ENCODE measurements at places on chromosomes 2 and 18.

GRCh38 chr18:63040788-63041410 is 278.7 kb downstream of the BCL2 start:
- DNase-seq = no peak

DNA sequence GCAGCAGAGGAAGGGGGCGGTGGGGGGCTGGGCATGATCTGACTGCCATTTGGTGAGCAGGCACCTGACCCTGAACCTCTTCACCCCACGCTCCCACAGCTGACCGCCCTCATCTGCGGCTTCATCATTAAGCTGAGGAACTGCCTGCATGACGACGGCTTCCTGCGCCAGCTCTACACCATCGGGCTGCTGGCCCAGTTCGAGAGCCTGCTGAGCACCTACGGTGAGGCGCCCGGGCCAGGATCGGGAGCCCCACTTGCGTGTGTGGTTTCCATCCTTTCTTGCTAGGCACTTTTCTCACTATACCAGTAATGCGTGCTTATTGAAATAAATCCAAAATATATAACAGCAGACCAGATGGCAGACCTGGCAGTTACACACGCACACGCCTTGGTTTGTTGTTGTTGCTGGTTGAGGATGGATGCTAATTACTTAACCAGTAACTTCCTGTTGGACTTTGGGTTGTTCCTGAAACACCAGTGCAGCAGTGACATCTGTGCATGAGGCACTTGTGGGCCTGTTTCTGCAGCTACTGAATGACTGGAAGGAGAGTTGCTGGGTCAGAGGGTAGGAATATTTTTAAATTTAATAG is 43.7 kb downstream of the COA5 start:
- no peak for DNase-seq

DNA sequence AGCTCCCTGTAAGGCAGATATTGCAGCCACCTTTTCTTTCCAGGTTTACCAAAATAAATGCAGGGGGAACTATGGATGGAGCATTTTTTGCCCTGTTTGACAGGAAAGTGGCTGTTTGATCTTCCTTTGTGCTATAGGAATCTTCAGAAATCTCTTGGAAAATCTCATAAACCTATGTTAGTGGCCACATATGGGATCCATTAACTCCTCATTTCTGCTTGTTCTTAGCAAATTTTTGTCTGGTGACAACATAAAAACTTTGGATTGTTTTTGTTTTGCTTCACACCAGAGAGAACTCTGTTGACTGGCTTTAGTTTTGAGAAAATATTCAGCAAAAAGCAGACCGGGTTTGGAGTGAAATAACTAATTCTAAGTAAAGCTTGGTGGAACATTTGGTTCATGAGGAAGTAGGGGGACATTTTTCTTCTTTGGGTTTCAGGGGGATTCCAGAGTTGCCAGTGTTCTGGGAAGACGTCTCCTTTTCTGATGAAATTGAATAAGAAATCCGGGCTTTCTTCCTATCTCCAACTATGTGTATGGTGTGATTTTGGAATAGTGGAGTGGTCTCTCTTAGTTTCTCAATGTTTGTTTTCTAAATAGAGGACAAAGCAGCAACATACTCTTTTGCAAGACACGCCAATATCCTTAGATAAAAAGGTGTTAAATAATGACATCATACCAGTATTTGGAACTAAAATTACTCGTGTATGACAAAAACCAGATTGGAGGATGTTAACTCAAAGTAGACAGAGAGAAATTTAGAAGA is 174.4 kb downstream of the ICOS start:
- DNase-seq = no peak

DNA sequence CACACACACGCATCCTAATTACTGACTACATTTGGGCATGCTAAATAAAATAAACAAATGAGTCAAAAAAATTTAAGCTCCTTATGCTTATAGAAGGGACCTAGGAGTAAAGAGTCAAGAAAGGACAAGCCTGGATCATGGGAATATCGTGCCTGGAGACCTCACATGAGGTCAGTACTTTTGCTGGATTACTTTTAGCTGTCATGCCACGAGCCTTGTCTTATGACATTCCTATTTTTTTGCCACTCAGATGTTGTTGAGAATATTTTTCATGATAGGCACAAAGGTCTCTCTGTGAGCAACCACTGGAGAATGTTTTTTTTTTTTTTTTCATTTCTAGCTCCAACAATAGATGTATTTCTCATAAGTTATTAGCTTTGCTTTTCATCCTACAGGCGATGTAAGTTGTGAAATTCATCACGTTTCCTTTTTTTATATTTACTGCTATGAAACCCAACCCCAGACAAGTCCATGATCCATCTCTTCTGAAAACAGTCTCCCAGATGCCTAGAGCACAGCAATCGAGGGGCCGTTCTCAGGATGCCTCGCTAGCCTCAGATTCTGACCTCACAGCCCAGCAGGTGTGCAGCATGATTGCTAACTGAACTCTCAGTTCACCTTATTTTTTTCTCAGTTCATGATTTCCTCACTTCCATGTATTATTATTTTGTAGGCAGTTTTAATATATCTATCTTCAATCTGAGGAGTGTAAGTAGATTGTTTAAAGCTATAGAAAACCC is 464.5 kb downstream of the IRS1 start:
- peak; percentile 63 for DNase-seq

DNA sequence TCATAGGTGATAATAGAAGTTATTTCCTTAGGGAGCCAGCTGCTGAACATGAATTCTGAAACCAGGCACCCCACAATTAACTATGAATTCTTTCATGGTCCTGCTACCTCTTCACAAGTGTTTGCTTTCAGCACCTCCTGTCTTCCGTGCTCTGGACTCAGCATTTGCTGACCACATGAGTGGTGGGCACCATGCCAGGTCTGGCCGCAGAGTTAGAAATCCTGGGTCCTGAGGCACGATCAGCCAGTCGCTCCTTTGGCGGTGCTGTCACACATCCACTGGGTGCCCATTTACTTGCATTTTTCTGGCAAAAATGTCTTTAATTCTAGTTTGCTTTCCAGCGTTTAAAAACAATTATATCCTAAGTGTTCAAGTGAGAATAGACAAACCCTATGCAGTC is 196.4 kb upstream of the PXDN start:
- no peak for DNase-seq

- no peak for DNase-seq
These were observed 565.2 kb upstream of the ID2 start for GRCh38 chr2:8116661-8117060.

GRCh38 chr2:98884658-98885057 is 51.4 kb downstream of the CRACDL start:
- DNase-seq = no peak

DNA sequence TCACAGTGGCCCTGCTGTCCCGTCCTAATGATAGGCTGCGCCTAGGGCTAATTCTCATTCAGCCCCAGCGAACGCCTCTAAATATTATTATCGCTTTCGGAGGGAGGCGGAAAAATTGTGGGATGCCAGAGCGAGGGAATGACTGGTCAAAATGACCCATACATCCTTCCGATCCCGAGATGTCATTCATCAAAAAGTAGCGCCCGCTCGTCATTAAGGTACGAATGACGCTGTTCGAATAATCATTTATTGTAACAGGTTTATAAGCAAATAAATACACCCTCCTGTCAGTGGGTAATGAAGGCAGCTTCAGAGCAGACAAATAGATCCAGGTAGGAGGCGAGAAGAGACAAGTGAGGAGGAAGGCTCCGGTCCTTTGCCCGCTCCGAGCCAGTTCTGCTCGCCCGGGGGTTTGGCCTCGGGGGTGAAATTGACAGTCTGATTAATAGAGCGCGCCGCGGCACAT is at the start of gene EVX2:
Gene EVX2 (minus strand): TSS at position 167 of the 466 bp plus-strand sequence. CDS start 186 bp downstream, outside the sequence.
- no peak for DNase-seq

DNA sequence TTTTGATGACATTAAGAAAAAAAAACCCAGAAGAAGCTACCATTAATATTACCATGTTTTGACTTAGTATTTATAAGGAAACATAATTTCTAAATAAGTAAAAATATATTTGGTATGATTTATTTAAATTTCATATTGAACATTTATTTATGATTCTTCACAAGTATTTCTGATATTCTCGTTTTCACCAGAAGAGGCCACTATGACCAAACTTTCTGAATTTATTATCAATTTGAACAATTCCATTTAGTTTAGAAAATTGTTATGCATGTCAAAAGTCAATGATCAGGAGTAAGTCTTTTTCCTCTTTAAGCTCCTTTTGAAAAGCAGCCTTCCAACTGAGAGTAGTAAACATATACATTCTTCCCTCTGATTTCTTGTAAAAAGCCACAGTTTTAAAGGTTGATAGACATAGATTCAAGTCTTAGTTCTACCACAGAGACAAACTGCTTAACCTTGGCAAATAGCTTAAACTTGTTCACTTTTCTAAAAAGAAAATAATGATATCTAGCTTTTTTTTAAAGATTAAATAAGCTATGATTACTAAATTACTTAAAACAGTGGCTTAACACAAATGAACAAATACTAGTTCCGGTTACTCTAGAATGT is 329.9 kb downstream of the TRIB2 start:
- DNase-seq = peak; percentile 7

DNA sequence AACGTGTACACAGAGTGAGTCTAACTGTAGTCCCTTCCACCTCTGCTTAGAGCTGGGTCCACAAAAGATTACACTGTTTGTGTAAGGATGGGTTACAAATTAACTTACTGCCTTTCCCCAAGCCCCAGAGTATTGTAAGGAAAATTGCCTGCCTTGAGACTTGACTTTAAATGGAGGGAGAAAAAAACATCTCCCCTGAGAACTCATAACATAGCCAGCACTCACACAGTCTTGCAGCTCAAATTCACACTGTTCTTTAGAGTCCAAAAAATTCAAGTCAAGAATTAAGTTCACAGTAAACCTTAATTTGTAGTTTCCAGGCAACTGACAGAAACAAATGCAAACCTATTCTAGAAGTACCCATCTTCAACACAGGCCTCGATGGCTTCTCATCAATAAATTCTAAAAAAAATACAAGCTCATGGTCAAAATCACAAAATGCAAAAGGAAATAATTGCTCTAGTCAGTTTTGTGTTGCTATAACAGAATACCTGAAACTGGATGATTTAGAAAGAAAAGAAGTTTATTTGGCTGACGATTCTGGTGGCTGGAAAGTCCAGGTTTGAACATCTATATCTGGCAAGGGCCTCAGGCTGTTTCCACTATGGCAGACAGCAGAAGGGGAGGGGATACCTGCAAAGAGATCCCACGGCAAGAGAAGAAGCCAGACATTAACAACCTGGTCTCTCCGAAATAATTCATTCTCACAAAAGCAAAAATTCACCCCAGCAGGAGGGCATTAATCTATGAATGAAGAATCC is 34.6 kb upstream of the TMEM17 start:
- no peak for DNase-seq

- DNase-seq = no peak
These were observed 11.1 kb upstream of the ACTR3 start for GRCh38 chr2:113878743-113879142.

DNA sequence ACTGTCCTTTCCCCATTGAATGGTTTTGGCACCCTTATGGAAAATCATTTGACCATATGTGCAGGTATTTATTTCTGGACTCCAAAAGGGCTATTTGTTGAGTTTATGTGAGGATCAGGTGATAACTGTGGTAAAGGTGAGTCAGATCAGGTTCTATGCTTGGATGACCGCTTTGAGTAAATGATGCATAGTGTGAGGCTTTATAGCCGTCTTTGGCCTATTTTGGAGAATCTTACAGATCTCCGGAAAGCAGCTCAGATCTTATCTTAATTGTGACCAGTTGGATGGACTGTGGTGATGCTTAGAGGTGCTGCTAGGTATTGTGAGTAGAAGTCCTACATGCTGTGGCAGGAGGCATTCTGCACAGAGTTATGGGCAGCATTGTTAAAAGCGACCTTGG is 126.2 kb downstream of the METTL8 start:
- no peak for DNase-seq

DNA sequence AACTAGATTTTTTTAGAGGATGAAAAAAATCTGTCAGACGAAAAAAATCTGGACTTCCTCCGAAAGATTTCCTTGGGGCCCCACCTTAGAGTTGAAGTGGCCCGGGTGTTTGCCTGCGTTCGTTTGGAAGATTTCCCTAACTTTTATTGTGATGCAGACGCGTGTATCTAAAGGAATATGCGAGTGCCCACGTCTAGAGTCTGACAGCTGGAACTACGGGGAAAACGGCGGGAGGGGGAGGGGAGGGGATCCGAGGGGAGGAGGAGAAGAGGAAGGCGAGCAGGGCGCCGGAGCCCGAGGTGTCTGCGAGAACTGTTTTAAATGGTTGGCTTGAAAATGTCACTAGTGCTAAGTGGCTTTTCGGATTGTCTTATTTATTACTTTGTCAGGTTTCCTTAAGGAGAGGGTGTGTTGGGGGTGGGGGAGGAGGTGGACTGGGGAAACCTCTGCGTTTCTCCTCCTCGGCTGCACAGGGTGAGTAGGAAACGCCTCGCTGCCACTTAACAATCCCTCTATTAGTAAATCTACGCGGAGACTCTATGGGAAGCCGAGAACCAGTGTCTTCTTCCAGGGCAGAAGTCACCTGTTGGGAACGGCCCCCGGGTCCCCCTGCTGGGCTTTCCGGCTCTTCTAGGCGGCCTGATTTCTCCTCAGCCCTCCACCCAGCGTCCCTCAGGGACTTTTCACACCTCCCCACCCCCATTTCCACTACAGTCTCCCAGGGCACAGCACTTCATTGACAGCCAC is 2.4 kb upstream of the SP9 start:
- no peak for DNase-seq

GRCh38 chr2:175744000-175744399 is 258.1 kb downstream of the LNPK start:
- DNase-seq = peak; percentile 90

GRCh38 chr2:226426292-226426736 is 373.3 kb downstream of the IRS1 start:
- peak; percentile 94 for DNase-seq

DNA sequence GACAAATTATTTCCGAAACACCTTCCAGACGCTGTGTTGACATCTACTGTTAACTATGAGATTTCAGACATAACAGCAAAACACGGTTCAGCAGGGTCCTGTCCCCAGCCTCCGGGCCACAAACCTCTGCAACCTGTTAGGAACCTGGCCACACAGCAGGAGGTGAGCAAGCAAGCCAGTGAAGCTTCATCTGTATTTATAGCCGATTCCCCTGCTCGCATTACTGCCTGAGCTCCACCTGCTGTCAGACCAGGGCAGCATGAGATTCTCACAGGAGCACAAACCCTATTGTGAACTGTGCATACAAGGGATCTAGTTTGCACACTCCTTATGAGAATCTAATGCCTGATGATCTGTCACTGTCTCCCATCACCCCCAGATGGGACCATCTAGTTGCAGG is 31.1 kb downstream of the NDUFA10 start:
- DNase-seq = no peak

- DNase-seq = peak; percentile 84
These were observed at the start of gene SCRN3 for GRCh38 chr2:174395284-174395968. Gene SCRN3 (plus strand): TSS chr2:174395730. CDS start chr2:174398284, 2,554 bp downstream.

DNA sequence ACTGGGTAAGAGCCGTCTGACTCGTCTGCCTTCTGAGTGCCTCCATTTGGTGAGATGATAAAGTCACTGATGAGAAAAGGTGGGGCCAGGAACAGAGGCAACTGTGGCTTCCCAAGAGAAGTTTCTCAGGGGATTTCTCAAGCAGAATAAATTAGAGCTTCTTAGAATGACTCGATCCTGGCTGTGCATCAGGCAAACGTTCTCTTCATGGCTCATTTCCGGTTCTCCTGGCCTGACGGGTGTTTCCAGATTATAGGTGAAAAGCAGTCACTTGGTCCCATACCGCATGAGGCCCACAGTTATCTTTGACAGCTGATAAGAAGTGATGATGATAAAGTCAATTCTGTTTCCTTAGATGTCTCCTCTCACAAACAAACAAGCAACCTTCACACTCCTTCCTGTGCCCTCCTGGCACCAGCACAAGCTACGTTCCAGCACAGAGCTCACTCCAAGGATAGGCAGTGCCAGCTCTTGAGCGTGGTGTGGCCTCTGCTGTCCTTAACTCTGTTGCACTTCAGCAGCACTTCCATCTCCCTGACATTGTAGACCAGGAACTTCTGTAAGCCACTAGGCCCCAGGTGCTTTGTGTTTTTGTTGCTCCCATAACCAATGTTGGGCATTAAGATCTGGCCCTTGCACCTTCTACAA is 37.8 kb upstream of the KCNF1 start:
- DNase-seq = no peak
